NCI-H1436 (cell line): ENCODE measurements at places on chromosomes 16 and 17.

DNA sequence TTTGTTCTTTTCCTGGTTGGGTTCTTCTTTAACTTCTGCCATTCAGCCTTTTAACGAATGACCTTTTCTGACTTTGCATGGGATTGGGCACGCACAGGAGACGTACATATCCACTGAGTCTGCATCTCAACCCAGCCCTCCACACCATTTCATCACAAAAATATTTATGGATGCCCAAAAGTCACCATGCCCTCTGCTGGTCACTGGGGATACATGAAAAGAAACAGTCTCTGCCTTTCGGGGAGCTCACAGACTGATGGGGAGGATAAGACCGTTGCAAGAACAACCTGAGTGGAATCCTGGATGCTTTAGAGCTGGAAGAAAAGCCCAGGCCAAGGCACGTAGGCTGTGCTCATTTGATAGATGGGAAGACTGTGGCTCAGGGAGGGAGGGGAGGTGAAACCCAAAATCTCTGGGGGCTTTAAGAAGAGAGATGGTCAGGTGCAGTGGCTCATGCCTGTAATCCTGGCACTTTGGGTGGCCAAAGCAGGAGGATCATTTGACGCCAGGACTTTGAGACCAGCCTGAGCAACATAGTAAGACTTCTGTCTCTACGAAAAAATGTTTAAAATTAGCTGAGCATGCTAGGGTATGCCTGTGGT, 7.9 kb upstream of the MT2A start:
- DNase-seq, result peak; percentile 25

- peak; percentile 99 for DNase-seq
These were observed at the start of gene ARL6IP1 for GRCh38 chr16:18801145-18801972. TSS of gene ARL6IP1 (minus strand) at chr16:18801549. CDS start at chr16:18801466, 83 bp downstream.

GRCh38 chr16:65546353-65546791, 424.5 kb upstream of the CDH11 start:
- DNase-seq, result no peak

GRCh38 chr17:81487487-81488275, 24.9 kb downstream of the ACTG1 start:
- DNase-seq, result peak; percentile 85

GRCh38 chr17:14748036-14748710, 447.3 kb downstream of the HS3ST3B1 start:
- no peak for DNase-seq

DNA sequence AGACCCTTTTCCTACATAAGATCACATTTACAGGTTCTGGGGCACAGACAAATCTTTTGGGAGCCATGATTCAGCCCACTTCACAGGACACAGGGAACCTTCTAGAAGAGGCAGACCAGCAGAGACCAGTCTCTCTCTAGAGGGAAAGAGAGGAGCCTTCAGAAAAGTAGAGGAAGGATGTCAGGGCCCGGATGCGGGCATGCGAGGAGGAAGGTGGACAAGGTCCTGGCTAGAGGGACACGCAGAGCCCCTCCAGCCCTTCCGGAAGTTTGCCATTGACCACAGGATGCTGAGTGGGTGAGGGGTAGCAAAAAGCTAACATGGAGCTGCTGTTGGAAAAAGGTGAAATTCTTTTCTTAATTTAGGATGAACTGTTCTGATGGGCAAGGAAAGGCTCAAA, 55.8 kb upstream of the MEAK7 start:
- no peak for DNase-seq
